ENCODE measurements at places on chromosomes 2 and 18. TPM values are rescaled to one million over a fixed set of nuclear protein-coding genes. Genes with fewer than 3 reads are reported as not detected.

DNA sequence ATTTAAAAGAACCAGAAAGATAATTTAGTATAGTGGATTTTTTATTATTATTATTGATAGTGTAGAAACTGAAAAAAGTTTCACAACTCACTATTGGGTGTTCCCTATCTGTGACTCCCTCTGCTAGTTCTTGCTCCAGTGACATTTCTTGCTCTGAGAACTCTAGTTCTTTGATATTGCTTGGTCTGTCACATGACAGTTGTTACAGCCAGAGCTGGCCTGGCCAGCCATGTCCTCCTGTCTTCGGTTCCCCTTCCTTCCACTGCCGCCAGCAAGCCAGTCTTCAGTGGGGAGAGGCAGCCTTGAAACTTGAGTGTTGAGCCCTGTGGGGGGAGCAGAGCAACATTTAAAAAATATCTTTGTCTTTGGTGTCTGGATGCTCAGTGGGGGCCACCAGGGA is 7.6 kb upstream of the THOC1 start:
- H3K4me1 ChIP-seq: no peaks in the 10 kb centered on the region
- DNase-seq: no peak
- no peak overlapping the region for H3K4me3 ChIP-seq

ALK gene
- not detected for total RNA-seq

- no peak overlapping the region for H3K27ac ChIP-seq
- DNase-seq: no peak
- H3K4me1 ChIP-seq: no peaks in the 10 kb centered on the region
- H3K27me3 ChIP-seq: no peaks in the 10 kb centered on the region
- H3K36me3 ChIP-seq: peaks cover 3% of the 10 kb centered on the region
Observed at GRCh38 chr2:151280271-151280670, 9.2 kb downstream of the NMI start.

- no peak overlapping the region for H3K27ac ChIP-seq
- DNase-seq: no peak
- no peaks in the 10 kb centered on the region for H3K27me3 ChIP-seq
- no peaks in the 10 kb centered on the region for H3K36me3 ChIP-seq
Observed at GRCh38 chr18:47858607-47859006, 71.9 kb downstream of the SMAD2 start.

DNA sequence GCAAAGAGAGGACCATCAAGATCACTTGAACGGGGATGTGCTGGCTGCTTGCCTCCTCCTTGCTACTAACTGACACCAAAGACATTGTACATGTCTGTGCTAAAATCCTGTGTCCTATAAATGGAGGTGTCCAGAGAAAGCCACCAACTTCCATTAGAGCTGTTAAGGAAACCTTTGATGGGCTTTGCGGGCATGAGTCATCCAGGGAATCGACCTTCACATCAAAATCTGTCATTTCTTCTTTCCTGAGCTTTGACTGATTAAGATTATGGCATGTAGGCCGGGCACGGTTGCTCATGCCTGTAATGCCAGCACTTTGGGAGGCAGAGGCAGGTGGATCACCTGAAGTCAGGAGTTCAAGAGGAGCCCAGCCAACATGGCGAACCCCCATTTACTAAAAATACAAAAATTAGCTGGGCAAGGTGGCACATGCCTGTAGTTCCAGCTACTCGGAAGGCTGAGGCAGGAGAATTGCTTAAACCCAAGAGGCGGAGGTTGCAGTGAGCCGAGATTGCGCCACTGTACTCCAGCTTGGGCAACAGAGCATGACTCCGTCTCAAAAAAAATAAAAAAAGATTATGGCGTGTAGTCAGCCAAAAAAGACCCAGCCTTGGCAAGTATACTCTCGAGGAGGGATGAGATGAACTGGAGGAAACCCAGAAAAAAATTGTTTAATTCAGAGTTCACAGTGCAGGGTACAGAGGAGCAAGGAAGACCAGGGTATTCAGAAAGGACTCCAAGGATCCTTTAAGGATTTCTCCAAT is 115.8 kb downstream of the CABLES1 start:
- peak overlapping the region; percentile 28 for H3K27ac ChIP-seq
- peak; percentile 1 for DNase-seq
- H3K4me3 ChIP-seq: no peak overlapping the region
- peaks cover 5% of the 10 kb centered on the region for H3K36me3 ChIP-seq
- H3K27me3 ChIP-seq: no peaks in the 10 kb centered on the region

ALPI gene
- not detected for total RNA-seq

DNA sequence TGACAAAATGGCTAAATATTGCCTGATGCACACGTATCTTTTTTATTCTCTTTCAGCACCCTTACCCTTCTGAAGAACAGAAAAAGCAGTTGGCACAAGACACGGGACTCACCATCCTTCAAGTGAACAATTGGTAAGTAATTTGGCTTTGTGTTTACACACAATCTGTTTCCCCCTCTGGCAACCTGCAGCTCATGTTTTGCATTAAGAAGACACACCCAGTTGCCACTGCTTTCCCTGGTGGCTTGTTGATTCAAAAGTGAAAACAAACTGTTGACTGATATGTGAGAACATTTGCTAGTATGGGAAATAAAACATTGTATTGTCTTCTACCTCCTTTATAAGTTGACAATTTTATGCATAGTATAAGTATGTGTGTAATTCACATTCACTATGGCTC is 113.0 kb downstream of the MEIS1 start:
- H3K27me3 ChIP-seq: no peaks in the 10 kb centered on the region
- DNase-seq: no peak
- H3K27ac ChIP-seq: peak overlapping the region; percentile 24
- H3K4me1 ChIP-seq: no peaks in the 10 kb centered on the region
- H3K36me3 ChIP-seq: no peaks in the 10 kb centered on the region

DNA sequence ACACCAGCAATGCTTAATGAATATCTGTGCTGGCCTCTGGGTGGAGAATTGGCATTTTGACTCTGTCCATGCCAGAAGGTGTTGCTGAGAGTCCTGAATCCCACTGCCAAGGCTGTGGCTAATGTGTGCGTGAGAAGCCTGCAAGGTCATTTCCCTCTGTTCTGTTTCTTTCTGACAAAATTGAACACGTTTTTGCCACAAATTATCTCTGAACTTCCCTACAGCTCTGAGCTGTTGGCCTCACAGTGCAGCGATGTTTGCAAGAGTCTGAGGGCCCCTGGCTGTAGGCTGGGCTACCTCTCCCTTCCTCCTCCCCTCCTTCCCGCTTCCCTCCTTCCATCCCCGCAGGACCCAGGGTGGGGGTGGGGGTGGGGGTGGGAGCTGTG is 154.1 kb upstream of the HS6ST1 start:
- H3K27me3 ChIP-seq: no peaks in the 10 kb centered on the region
- H3K36me3 ChIP-seq: no peaks in the 10 kb centered on the region
- DNase-seq: no peak
- H3K4me1 ChIP-seq: peaks cover 19% of the 10 kb centered on the region

DNA sequence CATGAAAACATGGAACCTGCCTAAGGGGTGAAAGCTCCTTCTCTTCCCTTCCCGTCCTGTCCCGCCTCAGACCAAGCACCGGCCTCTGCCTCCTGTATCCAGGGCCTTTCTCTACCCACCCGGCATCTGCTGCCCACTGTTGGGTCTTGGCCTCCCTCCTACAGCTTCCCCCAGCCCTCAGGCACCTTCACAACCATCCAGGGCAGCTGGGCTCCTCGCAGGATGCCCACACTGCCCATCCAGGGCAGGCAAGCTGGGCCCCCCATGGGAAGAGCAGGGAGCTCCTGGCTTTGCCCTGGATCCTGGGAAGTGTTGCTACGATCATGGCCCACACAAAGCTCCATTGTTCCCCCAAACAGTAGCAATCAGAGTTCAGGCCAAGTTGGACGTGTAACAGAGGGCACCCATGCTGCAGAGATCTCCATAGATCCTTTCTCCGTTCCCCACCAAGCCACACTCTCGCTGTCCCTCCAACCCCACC is 206.6 kb downstream of the NDUFA10 start:
- H3K27me3 ChIP-seq: no peaks in the 10 kb centered on the region
- H3K4me3 ChIP-seq: no peak overlapping the region
- no peak overlapping the region for H3K27ac ChIP-seq
- no peaks in the 10 kb centered on the region for H3K36me3 ChIP-seq
- no peak for DNase-seq
- H3K4me1 ChIP-seq: peaks cover 20% of the 10 kb centered on the region

GRCh38 chr18:73043211-73043610 is 175.4 kb upstream of the NETO1 start:
- no peak for DNase-seq
- no peak overlapping the region for H3K4me3 ChIP-seq
- H3K27me3 ChIP-seq: no peaks in the 10 kb centered on the region
- H3K27ac ChIP-seq: no peak overlapping the region

GRCh38 chr18:35201256-35201931 is 39.4 kb upstream of the ZNF397 start:
- H3K4me3 ChIP-seq: no peak overlapping the region
- H3K27me3 ChIP-seq: no peaks in the 10 kb centered on the region
- no peaks in the 10 kb centered on the region for H3K4me1 ChIP-seq
- H3K36me3 ChIP-seq: no peaks in the 10 kb centered on the region
- DNase-seq: no peak

GRCh38 chr2:240280621-240281020 is 140.2 kb upstream of the OTOS start:
- DNase-seq: no peak
- H3K27ac ChIP-seq: no peak overlapping the region
- peaks cover 7% of the 10 kb centered on the region for H3K4me1 ChIP-seq
- no peak overlapping the region for H3K4me3 ChIP-seq
- H3K27me3 ChIP-seq: no peaks in the 10 kb centered on the region

DNA sequence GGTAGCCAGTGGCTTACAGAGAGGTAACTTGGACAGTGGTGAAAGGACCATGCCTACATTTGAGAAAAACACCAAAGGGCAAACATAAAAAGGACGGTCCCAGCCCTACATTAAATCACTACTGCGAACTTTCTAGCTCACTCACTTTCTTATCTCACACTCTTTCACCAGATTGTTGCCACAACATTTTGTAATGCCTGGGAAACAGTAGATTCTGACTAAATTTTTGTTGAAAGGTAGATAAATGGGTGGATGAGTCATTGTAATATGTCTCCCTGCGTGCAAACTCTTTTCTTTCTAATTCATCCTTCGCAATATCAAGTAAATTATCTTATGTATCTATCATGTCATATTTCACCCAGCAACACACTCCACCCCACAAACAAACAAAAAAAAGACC is 192.2 kb downstream of the IRS1 start:
- H3K27ac ChIP-seq: no peak overlapping the region
- no peaks in the 10 kb centered on the region for H3K27me3 ChIP-seq
- DNase-seq: no peak

- H3K36me3 ChIP-seq: no peaks in the 10 kb centered on the region
- no peak overlapping the region for H3K4me3 ChIP-seq
- no peaks in the 10 kb centered on the region for H3K4me1 ChIP-seq
- no peaks in the 10 kb centered on the region for H3K27me3 ChIP-seq
- no peak for DNase-seq
- H3K27ac ChIP-seq: no peak overlapping the region
Observed at GRCh38 chr18:38883111-38883510, 1317.5 kb upstream of the CELF4 start.

DNA sequence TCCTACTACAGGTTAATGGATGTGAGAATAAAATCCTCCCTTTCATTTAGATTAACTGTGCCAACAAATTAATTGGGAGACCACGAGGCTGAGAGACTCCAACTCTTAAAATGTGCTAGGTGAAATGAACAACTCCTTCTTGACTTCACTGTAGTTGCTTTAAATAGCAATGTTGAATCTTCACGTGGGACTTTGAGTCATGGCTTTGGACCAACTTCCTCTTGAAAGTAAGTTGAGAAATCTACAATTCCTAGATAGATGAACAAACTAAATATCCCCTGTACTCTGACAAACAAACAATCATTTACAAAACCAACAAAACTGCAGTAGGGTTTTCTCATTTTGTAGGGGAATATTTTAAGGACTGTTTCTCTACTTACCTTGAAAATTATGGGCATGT is 291.9 kb upstream of the SPRED2 start:
- no peak overlapping the region for H3K4me3 ChIP-seq
- no peak overlapping the region for H3K27ac ChIP-seq
- DNase-seq: no peak
- no peaks in the 10 kb centered on the region for H3K4me1 ChIP-seq
- no peaks in the 10 kb centered on the region for H3K27me3 ChIP-seq

- peaks cover 59% of the 10 kb centered on the region for H3K4me1 ChIP-seq
- H3K4me3 ChIP-seq: peak overlapping the region; percentile 63
- peak overlapping the region; percentile 96 for H3K27ac ChIP-seq
Observed at GRCh38 chr2:96528006-96528699, 8.4 kb upstream of the ARID5A start.

DNA sequence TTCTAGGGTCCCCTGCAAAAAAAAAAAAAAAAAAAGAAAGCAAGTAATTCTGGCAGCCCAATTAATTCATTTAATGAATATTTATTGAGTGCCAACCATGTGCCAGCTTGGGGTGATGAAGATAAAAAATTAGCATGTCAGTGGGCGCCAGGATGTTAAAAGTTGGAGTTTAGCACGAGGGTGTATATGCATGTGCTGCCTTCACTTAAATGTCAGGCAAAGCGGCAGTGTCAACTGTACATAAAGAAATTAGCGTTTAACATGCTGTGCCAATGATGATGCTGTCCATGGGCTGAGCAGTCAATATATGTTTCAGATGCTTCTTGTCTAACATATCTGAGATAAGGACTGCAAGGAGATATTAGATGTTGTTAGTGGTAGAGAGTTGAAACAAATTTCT is 49.5 kb downstream of the ASAP2 start:
- no peak overlapping the region for H3K4me3 ChIP-seq
- no peak overlapping the region for H3K27ac ChIP-seq
- no peaks in the 10 kb centered on the region for H3K36me3 ChIP-seq
- H3K27me3 ChIP-seq: no peaks in the 10 kb centered on the region

MEP1B gene
- not detected for total RNA-seq

DNA sequence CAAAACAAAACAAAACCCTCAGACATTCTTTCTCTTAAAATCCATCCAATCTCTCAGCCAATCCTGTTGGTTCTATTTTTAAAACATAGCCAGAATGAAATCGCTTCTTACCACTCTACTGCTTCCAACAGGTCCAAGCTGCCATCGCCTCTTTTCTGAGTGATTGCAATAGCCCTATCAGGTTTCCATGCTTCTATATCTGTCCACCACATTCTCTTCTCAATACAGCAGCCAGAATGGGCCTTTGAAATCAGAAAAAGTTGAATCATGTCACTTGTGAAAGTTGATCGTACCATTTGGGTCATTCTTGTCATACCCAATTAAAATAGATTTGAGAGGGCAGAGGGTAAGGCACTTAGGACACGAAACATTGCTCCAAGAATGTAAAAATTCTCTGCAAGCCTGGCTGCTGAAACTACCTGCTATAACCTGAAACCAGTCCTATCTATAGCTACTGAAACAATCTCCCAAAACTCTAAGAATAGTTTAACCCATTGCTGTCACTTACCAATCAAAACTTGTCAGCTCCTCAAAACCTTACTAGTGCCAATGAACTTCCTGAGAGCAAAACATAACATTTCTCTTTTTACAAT is 3.3 kb upstream of the MTLN start:
- no peak overlapping the region for H3K4me3 ChIP-seq
- no peaks in the 10 kb centered on the region for H3K27me3 ChIP-seq
- no peak overlapping the region for H3K27ac ChIP-seq
- DNase-seq: no peak

- H3K27me3 ChIP-seq: no peaks in the 10 kb centered on the region
- H3K27ac ChIP-seq: no peak overlapping the region
- H3K4me3 ChIP-seq: no peak overlapping the region
Observed at GRCh38 chr18:56307354-56308170, 330.8 kb downstream of the TXNL1 start.
